ENCODE measurements at places on chromosomes 7 and 10.

- DNase-seq, result no peak
Measured at GRCh38 chr10:126880926-126881325, 24.3 kb upstream of the DOCK1 start.

DNA sequence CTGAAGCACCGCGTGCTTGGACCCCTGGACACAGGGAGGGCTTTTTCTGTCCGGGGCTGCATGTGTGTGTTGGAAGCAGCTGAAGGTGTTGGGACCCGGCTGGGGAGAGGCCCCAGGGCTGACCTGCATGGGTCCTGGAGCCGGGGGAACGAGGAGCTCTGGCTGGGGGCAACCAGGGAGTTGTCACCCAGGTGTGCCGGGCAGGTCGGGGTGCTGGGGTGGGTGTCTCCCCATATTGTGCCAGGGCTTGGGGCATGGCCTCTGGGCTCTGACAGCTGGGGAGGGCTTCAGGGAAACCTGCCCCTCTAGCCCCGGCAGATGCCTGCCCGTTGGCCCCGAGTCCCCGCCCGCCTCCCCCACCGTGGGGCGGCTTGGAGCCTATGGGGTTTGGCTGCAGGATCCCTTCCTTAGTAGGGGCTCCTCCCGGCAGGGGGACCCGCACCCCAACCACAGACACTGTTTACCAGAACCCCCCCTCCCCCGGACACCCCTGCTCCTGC, 42.3 kb downstream of the UNCX start:
- no peak for DNase-seq

DNA sequence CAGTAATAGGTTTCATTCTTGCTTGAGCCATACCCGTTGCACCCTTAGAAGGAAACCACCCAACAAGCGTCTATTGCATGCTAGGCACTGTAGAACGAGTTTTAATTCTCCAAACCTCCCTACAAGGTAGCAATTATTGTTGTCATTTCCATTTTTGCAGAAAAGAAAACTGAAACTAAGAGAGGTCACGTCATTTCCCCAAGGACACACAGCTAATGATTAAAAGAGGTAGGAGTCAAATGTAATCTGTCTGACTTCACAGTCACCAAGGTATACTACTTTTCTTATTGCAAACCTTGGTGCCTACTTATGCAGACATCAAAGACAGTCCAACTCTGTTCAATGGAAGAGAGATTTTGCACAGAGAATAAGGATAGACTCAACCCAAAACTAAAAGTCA, 49.1 kb upstream of the C1QL3 start:
- DNase-seq, result no peak

- no peak for DNase-seq
Measured at GRCh38 chr10:404346-404745, 269.1 kb downstream of the ZMYND11 start.

DNA sequence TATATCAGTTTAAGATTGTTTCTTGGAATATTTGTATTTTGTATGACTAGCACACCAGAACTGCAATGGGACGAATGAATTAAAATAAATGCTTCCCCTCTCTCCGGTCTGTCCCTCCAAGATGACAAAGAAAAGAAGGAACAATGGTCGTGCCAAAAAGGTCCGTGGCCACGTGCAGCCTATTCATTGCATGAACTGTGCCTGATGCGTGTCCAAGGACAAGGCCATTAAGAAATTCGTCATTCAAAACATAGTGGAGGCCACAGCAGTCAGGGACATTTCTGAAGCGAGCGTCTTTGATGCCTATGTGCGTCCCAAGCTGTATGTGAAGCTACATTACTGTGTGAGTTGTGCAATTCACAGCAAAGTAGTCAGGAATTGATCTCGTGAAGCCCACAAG, 17.2 kb upstream of the PAPSS2 start:
- no peak for DNase-seq

DNA sequence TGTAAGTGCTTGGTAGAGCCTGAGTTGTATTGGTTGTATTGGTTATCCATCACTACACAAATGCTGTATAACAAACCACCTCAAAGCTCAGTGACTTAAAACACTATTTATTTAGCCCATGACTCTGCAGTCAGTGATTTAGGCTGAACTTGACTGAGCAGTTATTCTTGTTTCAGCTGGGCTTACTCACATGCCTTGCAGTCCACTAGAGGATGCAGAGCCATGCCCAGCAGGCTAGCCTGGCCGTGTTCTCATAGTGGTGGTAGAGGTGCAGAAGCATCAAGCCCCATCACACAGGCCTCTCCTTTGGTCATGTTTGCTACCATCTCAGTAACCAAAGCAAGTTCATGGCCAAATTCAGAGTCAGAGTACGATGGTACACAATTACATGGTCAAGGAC, 43.9 kb downstream of the LUC7L2 start:
- DNase-seq, result no peak

GRCh38 chr10:69791812-69792211, 9.9 kb upstream of the COL13A1 start:
- no peak for DNase-seq

GRCh38 chr10:116451711-116452337, 24.2 kb downstream of the PNLIPRP3 start:
- no peak for DNase-seq

GRCh38 chr10:11643039-11643438, 31.6 kb upstream of the USP6NL start:
- no peak for DNase-seq

DNA sequence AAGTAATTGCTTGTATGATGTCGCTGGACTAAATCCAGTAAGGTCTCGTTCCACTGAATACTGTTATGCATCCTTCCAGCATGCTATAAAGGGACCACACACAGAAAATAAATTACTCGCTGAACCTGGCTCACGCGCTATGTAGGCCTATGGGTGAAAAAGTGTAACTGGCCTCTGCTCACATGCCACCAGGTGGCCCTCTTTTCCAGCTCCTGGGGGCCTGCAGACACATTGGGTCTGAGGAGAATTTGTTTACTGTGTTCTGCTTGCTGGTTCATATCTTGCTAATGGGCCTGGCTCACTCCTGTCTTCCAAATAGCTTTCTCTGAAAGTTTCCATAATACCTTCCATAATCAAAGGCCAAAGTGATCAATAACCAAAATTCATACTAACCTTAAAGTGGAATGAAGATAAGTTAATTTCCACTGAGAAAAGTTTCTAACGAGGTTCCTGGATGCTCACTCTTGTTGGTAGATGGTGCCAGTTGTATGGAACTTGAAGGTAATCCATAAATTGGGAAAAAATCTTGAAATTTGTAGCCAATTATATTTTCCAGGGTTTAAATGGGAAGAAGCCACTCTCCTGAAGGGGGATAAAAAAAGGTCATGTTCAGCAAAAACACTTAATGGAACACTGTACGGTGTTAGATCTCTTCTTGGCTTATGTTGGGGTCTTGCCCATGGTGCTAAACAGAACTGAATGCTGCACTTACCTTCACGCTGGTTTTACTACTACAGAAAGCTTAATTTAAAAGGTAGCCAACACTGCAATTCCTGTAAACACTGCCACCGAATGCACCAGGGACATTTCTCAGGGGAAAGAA, 27.0 kb upstream of the ZPBP start:
- DNase-seq, result no peak

GRCh38 chr10:133378251-133379096, 588 bp upstream of the PAOX start:
- peak; percentile 77 for DNase-seq
